IMR-90 (cell line): ENCODE measurements at places on chromosomes 1 and 21. TPM values are rescaled to one million over a fixed set of nuclear protein-coding genes. Genes with fewer than 3 reads are reported as not detected.

The PADI4 gene
- not detected in 2 replicates for total RNA-seq

- DNase-seq: no peak
These were observed 32.2 kb downstream of the TRIM62 start for GRCh38 chr1:33149453-33150190.

DNA sequence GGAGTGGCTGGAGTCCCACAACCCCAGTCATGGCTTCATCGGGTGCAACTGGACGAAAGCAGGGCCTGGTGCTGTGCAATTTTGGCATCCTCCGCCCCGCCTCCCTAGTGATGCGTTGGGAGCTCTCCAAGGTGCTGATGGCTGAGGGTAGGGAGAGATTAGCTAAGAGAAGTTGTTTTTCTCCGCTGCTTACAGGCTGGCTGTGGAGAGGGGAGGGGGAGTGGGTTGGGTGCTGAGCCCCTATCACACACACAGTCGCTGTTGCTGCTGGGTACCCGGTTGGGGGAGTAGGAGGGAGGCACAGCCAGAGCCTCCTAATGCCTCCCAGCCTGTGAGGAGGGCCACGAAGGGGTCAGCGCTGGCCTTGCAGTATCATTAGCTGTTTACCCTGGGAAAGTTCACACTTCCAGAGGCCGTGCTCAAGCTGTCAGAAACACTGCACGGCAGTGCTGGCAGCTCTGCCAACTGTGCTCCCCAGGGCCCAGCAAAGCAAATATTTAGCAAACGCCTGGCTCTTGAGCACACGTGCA, 110.0 kb downstream of the GRIK3 start:
- DNase-seq: peak; percentile 18

DNA sequence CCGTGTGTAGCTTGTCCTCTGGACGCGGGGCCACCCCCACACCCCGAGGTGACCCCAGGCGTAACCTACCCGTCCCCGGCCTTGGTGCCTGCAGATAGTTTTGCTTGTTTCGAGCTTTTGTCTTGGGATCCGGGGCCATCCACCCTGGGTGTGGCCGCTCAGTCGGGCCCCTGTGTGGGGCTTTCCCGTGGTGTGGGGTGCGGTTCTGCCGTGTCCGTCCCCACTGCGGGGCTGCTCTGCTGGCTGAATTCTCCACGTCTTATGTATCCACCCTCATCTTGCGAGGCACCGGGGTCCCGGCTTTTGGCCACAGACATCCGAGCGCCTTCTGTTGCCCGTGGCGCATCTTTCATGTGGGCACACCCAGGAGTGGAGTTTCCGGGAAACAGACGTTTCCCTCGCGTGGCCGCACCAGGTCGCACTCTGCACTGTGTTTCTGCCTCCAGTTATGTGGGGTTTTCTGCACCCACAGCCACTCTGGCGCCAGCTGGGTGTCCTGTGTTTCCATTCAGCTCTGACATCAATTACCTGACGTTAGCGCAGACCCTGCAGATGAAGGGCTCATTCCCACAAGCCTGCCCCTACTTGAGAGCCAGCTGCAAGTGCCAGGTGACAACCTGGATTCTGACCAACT, 64.9 kb downstream of the PRKCZ start:
- no peak for DNase-seq

DNA sequence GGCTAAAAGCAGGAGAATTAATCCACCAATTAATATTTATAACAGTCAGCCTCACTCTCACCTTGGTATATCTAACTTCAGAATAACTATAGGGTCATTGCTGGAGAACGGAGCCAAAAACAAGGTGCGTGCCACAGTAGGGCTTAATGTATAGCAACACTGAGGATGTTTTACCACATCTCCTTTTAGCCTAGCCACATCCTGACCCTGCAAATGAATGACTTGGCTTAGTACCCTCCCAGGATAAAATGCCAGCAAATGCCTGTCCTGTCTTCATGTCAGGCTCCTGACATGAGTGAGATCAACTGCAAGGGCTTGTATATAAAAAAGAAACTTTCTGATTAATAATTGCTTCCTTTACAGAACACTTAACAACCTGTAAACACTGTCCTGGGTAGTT, 2.7 kb upstream of the CDC42BPA start:
- DNase-seq: no peak

GRCh38 chr21:45994086-45994661, 12.6 kb downstream of the COL6A1 start:
- no peak for DNase-seq

The BARHL2 gene
- not detected in 2 replicates for total RNA-seq

DNA sequence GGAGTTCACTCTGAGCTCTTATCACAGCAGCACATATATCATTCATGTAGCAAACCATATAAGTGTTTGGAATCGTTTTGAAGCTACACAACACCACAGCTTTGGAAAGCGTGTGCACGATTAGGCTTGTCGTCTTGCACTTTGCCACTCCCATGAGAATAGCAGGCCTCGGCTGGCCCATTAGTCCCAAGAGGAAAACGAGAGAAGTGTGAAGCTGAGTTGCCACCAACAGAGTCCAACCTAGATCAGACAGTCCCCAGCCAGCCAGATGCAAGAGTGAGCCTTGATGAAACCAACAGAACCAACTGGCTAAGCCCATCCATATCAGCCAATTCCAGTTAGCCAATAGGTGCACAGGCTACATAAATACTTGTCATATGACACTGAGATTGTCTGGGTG, 238.4 kb downstream of the C1orf94 start:
- no peak for DNase-seq

The ADGRL4 gene
- total RNA-seq: 3.2 and 8.6 TPM in 2 replicates

DNA sequence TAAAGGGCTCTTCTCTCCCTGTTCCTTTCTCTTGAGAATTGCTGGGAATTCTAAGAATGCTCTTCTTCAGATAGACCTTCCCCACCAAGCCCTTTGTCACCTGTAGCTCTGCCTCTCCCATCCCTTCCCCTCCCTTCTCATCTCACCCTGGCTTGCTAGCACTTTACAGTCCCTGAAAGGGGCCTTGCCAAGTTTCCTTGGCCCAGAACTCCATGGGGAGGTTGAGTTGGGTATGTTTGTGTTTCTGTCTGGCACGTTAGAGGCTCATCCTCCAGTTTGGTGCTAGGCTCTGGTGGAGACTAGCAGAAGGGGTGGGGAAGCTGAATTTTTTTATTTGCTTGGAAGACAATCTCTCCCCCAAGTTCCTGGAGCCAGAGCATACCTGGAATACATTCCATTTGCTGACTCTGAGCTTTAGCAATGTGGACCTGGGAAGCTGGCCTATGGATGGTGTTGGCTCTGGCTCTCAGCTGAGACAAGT, 4.9 kb downstream of the CGN start:
- DNase-seq: no peak

- DNase-seq: no peak
These were observed 203.2 kb upstream of the LYPLAL1 start for GRCh38 chr1:218970397-218970990.

DNA sequence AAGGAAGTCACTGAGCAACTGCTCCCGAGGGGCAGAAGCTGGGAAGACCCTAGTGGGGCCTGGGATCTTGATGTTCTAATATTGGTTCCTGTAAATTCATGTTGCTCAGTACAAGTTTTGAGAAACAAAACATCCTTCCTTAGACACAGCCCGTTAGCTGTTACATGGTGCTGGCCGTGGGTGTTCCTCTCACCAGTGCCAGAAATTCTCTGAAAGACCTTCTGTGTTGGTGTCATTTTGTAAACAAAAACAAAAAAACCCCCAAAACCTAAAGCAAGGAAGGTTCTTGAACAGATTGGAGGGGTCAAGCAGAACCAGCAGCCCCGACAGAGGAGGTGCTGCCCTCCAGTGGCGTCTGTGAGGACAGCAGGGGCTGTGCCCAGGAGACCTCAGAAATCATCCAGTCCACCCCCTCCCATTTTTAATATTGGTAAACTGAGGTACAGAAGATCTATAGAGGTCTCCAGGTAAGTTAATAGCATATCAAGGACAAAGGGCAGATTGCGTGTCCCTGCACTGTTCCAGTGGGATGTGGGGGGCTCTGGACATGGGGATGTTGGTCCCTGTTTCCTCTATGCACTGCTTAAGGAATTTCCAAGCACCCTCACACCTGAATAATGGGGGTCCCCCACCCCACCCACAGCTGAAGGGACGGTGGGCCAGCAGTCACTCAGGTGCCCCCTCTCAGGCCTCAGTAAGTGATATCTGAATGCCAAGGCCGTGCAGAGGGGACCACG, 38.2 kb downstream of the SLC2A7 start:
- peak; percentile 32 for DNase-seq

DNA sequence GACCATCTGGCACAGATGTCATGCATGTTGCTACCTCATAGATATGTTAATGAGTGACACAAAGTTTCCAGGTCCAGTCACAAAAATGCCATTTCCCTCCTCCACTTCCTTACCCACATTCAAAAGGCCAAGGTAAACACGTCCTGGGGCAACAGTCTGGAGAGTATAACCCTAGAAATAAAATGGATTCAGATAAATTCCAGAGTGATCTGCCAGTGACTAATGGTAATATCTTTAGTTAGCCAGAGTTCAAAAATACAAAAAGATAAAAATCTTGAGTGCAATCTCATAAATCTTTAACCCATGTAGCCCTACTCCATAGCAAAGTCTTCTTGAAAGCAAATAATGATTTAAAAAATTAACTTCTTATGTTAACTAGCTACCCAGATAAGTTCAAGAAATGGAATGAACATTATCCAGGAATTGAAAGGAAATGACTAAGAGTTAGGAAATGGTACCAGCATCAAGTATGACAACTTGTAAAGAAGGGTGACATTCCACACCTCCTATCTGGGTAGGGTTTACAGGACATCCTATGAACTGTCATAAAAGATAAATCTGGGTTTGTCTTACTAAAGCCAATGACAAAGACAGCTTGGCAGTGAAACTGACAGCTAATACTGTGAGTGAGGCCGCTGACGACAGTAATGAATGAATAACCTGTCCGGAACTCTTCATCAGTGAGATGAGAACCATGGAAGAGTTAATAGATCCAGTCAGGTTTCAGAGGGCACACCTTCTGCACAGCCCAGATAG, 18.1 kb downstream of the RGS2 start:
- DNase-seq: no peak
